ENCODE measurements at places on chromosomes 7 and 10.

DNA sequence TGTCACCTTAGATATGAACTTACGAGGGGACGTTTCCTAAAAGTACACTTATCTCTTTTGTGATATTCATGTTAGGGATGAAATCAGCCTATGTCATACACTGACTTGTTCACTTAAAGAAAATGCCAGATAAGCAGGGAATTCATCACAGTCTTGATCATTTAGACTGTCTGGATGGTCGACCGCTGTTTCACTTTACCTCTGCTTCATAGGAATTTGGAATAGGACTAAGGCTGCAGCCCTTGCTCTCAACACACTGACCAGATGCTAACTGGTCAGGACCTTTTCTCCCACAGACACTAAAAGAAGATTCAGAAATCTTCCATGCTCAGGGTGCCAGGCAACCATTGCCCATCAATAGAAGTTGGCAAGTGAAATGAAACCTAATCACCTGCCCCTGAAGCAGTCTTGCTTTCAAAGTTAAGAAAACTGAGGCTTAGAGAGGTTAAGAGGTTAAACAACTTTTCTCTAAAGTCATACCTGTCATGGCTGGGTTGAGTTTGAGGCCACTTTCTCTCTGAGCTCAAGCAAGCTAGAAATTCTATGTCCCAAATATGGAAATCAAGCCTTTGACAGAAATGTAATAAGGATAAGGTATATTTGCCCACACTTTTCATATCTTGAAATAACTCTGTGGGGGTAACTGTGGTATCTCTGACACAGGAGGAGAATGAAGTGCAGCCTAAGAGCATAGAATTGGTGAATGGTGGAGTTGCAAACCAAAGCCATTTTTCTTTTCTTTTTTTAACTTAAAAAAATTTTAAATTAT lies 77.1 kb downstream of the MAP3K8 start:
- DNase-seq: no peak

DNA sequence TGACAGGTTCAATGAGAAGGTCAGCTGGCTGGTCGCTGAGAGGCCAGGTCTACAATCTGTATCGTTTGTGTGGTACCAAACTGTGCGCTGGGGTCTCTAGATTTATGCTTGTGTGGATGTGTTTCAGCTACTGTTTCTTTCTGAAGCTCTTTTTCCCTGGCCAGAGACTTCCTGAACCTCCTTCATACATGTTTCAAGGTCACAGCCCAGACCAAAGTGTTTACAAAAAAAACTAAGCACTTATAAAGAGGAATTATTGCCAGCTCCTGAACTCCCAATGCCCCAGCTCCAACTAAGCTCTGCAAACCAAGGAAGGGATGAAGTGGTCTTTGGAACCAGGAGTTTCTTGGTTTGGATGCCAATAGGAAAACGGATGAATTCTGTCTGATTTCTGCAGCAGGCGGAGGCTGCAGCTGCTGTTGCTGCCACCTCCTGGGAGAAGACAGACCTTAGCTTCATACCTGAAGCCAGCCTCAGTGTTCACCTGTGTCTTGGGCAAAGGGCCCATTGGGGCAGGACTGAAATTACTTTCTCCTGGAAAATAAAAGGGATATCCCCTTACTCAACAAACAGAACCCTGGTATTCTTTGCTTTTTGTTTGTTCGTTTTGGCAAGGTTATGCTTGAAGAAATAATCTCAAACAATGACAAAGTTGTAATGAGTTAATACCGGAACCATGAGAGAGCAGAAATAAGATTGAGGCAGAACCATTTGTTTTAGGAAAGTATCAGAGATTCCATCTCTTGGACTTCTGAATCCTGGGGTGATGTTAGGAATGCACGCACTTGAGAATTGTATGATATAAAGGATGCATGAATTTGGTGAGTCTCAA lies 24.6 kb upstream of the MKLN1 start:
- peak; percentile 15 for DNase-seq

GRCh38 chr10:64038107-64038506 lies 516.9 kb downstream of the REEP3 start:
- no peak for DNase-seq

DNA sequence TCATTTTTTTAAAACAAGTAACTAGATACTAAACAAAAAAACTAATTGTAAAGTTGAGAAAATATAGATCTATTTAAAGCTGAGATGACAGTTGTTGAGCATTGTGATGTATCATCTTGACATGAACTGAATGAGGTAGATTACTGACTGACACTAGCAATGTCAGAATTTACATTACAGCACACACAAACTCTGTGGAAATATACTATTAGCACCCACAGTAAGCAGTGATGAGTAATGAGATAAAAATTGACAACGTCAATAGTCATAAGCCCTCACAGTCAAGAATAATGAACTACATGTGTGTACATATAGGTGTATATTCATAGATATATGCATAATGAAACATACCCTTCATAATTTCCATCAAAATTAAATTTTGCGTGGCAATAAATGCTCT lies 368.4 kb downstream of the TFEC start:
- no peak for DNase-seq

GRCh38 chr10:49484486-49485235 lies 54.3 kb downstream of the ERCC6 start:
- DNase-seq: peak; percentile 71

DNA sequence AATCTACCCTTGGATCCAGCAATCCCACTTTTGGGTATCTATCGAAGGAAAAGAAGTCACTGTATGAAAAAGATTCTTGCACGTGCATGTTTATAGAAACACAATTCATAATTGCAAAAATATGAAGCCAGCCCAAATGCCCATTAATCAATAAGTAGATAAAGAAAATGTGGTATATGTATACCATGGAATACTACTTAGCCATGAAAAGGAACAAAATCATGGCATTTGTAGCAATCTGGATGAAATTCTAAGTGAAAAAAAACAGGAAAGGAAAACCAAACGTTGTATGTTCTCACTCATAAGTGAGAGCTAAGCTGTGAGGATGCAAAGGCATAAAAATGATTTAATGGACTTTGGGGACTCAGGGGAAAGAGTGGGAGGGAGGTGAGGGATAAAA lies 18.2 kb upstream of the CASD1 start:
- DNase-seq: no peak

DNA sequence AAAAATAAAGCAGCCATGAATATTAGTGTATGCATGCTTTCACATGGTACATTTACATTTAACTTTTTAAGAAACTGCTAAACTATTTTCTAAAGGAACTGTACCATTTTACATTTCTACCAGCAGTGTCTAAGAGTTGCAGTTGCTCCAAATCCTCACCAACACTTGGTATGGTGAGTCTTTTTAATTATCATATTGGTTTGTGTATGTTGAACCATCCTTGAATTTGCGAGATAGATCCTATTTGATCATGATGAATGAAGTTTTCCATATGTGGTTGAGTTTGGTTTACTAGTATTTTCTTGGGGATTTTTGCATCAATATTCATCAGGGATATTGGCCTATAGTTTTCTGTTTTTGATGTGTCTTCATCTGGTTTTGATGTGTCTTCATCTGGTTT lies 1057.2 kb downstream of the LRMDA start:
- DNase-seq: no peak

DNA sequence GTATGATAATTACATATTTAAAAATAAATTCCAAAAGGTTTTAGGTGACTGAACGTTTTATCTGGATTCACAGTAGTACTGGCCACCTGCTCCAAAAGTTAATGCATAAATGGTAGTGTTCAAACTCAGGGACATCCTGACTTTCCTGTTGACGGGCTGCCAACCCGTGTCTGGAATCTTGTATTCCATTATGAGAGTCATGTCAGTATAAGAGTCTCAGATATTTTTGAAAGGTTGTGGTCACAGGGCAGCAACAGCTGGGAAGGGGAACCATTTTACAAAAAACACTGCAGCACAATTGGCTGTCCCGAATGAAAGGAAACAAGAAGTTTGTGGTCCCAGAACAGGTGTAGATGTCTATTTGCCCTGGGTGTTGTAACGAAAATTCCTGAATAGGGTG lies 2.8 kb downstream of the TDRD1 start:
- no peak for DNase-seq

GRCh38 chr7:49438281-49438680 lies 335.2 kb upstream of the VWC2 start:
- no peak for DNase-seq

- DNase-seq: peak; percentile 82
Measured at GRCh38 chr7:36670585-36671431, 53.5 kb downstream of the AOAH start.

GRCh38 chr7:112009081-112009480 lies 197.1 kb downstream of the DOCK4 start:
- DNase-seq: peak; percentile 43

- DNase-seq: peak; percentile 49
Measured at GRCh38 chr10:13815756-13816155, 229.0 kb downstream of the PRPF18 start.
